ENCODE measurements at places on chromosomes 16 and 17.
A peak's percentile ranks its signal among the peaks of the same experiment; 100 is the strongest.

DNA sequence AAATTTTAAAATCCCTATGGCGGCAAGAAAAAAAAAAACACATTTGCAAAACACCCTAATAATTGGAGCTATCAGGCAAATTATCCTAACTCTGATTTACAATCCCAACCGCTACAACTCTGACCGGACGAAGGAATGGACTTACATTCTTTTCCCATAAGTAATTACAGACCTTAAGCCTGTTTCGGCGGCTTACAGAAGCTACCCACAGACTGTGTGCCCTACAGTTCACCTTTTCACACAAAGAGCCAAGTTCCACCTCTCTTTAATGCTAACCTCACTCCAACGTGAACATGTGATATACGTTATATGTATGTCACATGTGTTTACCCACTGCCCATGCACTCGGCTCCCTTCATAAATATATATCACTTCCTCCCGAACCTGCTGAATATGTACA lies 8.7 kb upstream of the MEAK7 start:
- DNase-seq = no peak

GRCh38 chr16:27025581-27025980 lies 41.1 kb upstream of the C16orf82 start:
- no peak for DNase-seq

- no peak for DNase-seq
These were observed 1.8 kb downstream of the SNTB2 start for GRCh38 chr16:69188716-69189115.

DNA sequence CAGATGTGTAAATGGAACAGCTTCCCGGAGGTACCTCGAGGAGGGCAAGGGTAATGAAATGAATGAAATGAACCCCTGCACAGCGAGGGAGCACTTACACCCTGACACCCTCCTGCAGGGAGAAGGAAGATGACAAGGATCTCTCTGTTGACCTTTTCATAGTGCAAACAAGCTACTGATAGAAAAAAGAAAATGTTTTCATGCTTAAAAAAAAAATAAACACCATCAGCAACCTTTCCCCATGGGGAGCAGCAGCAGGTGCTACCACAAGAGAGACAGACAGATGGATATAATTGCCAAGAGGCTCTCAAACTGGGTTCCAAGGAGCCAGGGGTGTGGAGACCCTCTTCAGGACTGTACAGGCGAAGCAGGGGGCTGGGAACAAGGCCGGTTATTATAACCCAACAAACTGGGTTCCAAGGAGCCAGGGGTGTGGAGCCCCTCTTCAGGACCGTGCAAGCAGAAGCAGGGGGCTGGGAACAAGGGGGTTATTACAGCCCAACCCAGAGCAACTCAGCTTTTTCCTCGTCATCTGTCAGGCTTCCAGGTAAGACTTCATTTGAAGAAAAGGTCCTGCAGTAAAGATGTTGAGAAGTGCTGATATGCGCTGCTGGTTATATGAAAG lies 718 bp upstream of the RPH3AL start:
- DNase-seq = peak; percentile 54

- no peak for DNase-seq
These were observed 560 bp downstream of the TELO2 start for GRCh38 chr16:1493746-1494094.

DNA sequence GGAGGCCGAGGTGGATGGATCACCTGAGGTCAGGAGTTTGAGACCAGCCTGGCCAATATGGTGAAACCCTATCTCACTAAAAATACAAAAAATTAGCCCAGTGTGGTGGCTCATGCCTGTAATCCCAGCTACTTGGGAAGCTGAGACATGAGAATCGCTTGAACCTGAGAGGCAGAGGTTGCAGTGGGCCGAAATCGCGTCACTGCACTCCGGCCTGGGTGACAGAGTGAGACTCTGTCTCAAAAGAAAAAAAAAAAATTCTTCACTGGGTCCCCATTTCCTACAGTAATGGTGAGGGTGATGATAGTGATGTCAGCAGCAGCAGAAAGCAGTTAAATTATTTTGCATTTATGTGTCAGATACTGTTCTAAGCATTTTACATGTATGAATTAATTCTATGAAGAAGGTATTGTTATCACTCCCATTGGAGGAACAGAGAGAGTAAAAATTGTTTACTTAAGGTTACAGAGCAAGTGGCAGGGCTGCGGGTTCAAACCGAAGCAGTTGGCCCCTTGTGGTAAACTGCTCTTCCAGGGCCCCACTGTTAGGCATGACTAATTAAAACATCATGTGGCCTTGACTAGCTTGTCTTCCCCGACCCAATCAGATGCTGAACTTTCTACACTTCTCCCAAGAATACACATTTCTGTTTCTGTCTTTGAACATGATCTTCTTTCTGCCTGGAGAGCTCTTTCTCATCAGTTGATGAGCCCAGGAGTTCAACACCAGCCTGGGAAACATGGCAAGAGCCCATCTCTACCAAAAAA lies 45.8 kb downstream of the STAT3 start:
- DNase-seq = no peak

- DNase-seq = peak; percentile 62
These were observed 643.5 kb downstream of the CDH11 start for GRCh38 chr16:64478252-64478906.

DNA sequence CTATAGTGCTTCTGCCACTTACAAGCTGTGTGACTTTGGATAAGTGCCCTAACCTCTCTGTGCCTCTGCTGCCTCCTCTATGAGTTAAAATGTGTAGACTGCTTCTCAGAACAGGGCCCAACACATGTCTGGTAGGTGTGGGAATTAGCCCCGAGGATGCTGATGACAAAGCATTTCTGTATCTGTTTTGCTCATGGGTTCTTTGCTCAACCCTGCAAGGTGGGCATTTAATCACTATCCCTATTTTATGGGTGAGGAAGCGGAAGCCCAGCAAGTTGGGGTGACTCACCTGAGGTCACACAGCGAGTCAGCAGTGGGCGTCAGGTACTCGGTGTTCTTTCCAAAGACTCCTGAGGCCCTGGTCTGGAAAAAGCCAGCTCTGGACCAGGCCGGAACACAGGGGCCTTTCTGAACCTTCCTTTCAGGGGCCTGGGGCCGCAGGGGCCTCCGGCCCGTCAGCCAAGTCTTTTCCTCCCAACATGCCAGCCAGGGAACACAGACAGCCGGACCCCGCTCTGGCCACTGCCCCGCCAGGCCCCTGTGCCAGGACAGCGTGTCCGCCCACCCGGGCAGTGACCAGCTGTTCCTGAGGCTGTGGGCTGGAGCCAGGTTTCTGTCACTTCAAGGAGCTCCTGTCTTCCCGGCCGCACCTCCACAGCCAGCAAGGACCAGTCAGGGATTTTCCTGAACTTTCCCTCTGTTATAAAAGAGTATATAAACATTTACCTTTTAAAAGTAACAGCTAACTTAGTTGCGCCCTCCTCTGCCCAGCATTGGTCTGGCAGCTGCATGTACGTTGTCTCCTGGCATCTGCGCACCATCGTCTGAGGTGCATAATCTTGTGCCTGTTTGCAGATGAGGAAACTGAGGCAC lies 62.5 kb downstream of the SREBF1 start:
- DNase-seq = no peak

- no peak for DNase-seq
These were observed 4.1 kb downstream of the MRPS7 start for GRCh38 chr17:75265614-75266315.

DNA sequence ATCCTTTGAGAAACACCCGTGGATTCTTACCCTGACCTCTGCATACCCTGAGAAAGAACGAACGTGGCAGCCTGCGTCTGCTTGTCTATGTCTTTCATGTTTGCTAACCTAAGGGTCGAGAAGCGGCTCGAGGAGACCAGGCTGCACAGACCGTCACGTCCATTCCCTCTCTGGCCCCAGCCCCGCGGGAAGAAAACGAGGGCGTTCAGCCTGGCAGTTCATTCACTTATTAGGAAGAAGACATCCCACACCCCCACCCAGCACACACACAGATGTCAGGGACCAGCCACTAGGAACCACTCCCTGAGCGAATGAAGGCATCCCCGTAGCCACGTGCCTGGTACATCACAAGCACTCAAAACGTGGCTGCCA lies 655 bp upstream of the MTHFSD start:
- no peak for DNase-seq

- DNase-seq = no peak
These were observed 51.8 kb downstream of the C16orf82 start for GRCh38 chr16:27118526-27118925.

- no peak for DNase-seq
These were observed 92.8 kb upstream of the ZNF469 start for GRCh38 chr16:88289968-88290401.

DNA sequence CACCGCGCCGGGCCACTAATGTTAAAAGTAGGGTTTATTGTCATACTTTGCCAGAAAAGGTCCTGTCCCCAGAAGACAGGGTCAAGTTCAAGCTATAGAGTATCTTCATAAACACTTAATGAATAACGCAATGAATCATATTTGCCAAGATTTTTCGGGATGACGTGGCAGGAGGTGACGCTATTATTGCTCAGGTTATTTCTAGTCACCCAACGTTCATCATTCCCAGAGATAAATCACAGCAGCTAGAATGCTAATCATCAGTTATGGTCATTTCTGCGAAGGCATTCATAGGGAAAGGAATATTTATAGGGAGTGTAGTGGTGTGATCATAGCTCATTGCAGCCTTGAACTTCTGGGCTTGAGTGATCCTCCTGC lies 2.0 kb downstream of the TMC5 start:
- DNase-seq = no peak

DNA sequence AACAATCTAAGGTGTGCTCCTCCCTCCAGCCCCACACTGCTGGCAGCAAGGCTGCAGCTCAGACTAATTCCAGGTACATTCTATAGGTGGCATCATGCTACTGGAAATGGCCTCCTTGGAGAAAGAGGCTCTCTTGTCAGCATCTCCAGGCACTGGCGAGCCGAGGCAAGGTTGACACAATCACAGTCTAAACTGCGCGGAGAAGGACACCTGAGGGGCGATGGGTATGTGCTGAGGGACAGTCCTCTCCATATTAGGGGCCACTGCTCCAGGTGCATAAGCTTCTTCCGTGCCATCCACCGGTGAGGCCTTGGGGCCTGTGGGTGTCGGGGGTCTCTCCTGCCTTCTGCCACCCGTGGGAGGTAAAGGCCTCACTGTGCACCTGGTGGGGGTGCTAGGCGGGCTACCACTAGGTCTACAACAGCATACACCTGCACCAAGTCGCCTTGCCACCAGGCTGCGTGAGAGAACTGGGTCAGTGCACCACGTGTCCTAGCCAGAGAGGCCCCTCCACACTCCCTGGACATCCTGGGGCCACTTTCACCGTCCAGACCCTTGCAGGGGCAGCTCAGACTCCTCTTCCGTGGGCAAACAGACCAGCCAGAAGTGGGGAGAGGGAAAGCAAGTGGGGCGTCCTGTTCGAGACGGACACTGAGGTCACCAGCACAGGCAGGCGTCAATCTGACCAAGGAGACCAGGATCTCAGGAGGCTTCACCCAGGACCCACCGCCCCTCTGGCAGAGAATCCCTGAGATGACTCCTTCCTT lies 12.1 kb upstream of the CBX8 start:
- peak; percentile 56 for DNase-seq

DNA sequence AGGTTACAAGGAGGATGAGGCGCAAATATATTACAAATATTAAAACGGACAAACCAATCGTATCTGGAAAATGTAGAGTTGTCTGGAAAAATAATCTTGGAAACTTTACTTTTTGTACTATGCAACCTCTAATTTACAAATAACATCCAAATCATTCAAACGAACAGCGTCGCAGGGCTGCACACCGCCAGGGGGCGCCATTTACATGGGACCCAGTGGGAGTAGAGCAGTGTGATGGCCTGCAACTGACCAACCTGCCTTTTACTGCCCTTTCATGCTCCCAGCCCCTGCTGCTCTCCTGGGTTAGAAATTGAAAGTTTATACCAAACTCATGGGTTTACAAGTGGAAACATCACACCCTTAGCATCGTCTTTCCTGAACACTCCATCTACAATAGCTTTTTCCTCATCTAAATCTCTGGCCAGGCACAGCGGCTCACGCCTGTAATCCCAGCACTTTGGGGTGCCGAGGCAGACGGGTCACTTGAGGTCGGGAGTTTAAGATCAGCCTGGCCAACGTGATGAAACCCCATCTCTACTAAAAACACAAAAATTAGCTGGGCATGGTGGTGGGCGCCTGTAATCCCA lies 10.0 kb downstream of the PITPNC1 start:
- no peak for DNase-seq

- DNase-seq = no peak
These were observed 297.5 kb downstream of the CA10 start for GRCh38 chr17:51860954-51861561.

- no peak for DNase-seq
These were observed 98.0 kb downstream of the SDR42E1 start for GRCh38 chr16:81913222-81913621.

DNA sequence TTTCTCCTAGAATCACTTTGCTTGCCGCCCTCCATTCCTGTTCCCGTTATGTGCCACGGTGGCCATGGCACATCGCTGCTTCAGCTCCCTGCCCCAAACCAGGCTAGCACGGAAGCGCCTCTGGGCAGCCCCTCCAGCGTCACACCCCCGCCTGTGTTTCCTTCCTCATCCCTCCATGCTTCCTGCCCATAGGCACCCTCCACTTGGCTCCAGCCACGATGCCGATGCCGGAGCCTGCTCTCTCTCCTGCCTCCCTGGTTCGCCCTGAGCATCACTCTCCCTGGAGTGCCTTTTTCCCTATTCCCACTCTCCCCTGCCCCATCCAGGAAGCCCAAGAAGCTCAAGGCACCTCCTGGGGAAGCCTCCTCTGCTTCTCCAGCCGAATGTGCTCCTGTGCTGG lies 3.2 kb upstream of the ARHGAP23 start:
- DNase-seq = no peak

- DNase-seq = no peak
These were observed 642 bp upstream of the NEUROD2 start for GRCh38 chr17:39608142-39608981.

- DNase-seq = no peak
These were observed 26.6 kb downstream of the NGFR start for GRCh38 chr17:49521471-49522356.

GRCh38 chr17:78365561-78366108 lies 5.8 kb upstream of the SOCS3 start:
- DNase-seq = no peak

DNA sequence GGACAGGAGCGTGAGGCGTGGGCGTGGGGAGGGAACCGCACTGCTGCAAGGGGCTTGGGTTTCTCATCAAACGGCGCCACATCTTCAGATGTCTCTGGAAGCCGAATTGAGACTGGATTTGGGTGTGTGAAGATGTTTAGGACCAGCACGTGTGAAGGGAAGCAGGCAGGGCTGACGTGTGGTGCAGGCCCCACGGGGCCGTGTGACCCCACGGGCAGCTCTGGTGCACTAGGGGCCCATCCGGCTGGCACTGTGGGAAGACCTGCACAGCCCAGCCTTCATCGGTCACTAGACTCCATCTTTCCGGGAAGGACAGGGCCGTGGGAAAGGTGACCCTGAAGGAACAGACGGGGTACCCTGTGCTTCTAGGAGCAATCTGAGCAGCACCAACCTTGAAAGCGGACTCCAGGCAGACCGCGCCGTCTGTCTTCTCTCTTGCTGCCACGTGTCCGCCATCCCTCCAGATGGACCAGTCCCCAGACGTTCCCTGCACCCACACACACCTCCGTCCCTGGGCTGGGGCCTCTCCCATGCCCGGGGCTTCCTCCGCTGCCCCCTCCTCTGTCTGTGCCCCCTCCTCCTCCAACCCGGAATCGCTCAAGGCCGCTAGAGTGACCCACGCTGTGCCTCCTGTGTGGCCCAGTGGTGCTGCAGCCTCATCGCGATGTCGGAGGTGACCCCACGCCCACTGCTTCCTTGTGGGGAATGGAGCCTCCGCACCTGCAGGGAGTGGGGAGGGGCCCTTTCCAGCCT lies 23.4 kb upstream of the CBFA2T3 start:
- DNase-seq = no peak
